Activated T-helper 1 cell treated with Interleukin-2 at 50 U/mL for 16 hours (primary cell): ENCODE measurements at places on chromosomes 5 and 9.

DNA sequence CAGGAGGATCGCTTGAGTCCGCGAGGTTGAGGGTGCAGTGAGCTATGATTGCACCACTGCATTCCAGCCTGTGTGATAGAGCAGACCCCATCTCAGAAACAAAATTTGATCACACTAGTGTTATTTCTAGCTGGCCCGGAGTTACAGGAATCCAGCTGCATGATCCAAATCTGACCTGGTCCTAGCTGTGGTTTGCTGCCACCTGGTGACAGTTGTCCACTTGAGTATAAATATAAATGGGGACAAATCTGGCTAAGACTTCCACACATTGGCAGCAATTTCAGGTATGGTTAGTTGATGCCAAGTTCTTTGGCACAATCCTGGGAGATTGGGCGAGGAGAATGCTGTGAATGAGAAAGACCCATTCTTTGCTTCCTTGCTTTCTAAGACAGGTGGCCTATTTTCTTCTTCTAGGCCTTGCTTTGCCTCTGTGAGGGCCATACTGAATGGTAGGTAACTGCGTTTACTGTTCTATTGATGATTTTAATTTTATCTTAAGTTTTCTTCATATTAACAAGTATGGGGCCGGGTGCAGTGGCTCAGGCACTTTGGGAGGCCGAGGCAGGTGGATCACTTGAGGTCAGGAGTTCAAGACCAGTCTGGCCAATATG lies 35.4 kb downstream of the UBE2R2 start:
- peak; percentile 31 for DNase-seq

GRCh38 chr5:133840168-133840567 lies 128.3 kb downstream of the C5orf15 start:
- DNase-seq, result no peak

DNA sequence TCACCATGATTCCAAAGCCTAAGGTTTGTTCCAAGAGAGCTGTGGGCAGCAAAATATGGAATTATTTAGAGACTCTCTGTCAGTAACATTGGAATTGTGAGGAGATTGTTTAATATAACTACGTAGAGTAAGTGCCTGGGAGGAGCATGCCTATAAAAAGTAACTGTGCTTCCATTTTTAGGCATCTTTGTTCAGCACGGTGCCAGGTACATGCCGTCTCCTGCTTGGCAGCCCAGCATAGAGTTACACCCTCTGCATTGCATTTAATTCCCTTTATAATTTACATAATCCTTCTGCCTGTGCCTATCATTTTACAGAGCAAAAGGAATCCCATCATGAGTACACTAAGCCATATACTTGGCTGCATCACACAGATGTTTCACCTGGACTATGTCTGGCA lies 32.1 kb upstream of the ALDH1A1 start:
- DNase-seq, result no peak

- DNase-seq, result no peak
Measured at GRCh38 chr9:20562051-20562450, 60.2 kb downstream of the MLLT3 start.

- DNase-seq, result no peak
Measured at GRCh38 chr5:170469414-170469813, 34.4 kb upstream of the KCNIP1 start.

DNA sequence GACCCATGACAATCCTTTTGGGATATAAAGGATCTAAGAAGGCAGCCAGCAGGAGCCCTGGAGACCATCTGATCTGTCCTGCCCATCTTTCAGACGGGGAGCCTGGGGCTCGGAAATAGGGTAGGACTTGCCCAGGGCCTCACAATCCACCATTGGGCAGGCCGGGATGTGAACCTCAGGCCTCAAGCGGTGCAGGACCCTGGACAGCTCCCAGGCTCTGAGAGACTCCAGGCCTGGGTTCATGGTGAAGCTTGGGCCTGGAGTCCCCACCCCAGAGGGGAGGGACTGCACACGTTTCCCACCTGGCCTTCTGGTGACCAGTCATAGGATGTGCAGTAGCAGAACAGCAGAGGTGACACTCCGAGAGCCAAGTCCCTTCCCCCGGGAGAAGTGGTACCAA lies 36.6 kb upstream of the RAPGEF1 start:
- no peak for DNase-seq

DNA sequence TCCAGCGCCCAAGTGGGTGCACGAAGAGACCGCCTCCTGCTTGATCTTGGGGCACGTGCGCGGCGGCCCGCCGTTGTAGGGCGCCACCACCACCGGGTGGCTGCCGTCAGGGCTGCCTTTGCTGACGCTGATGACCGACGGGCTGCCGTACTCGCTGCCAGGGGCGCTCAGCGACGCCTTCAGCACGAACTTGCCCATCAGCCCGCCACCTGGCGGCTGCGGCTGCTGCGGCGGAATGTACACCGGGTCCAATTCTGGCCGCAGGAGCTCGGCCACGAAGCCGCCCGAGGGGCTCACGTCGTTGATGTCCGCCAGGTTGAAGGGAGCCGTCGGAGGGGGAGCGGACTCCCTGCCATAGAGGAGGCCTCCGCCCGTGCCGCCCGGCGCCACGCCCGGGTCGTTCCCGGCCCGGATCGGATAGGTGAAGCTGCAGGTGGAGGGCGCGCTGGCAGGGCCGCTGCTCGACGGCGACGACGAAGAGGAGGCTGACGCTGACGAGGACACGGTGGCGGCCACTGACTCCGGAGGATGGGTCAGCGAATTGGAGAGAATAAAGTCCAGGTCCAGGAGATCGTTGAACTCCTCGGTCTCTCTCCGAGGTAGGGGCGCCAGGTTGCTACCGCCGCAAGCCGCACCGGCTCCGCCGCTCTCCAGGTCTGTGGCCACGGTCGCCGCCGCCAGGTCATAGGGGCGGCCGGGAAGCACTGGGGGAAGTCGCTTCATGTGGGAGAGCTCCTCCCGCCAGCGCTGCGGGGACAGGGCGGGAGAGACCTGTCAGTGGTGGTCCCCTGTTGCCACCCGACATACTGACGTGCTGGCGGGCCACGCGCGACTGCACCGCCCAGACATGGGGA lies 1.8 kb downstream of the KLF4 start:
- DNase-seq, result no peak

DNA sequence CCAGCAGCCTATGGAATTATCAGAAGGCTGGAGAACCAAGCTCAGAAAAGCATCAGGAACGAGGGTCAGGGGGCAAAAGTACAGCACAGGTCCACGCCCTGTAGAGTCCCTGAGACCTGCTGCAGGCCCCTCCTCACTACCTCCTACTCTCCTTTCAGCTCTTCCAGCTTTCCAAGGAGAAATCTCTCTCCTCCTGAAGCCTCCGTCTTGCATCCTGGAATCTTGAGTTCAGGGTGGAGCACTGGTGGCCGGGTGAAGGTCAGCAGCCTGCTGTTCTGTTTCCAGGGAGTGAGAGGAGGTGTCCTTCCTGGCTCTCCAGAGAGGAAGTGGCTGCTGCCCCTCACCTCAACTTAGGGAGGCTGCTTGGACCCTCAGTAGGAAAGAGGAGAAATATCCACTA lies 342.3 kb downstream of the ZSWIM6 start:
- no peak for DNase-seq

DNA sequence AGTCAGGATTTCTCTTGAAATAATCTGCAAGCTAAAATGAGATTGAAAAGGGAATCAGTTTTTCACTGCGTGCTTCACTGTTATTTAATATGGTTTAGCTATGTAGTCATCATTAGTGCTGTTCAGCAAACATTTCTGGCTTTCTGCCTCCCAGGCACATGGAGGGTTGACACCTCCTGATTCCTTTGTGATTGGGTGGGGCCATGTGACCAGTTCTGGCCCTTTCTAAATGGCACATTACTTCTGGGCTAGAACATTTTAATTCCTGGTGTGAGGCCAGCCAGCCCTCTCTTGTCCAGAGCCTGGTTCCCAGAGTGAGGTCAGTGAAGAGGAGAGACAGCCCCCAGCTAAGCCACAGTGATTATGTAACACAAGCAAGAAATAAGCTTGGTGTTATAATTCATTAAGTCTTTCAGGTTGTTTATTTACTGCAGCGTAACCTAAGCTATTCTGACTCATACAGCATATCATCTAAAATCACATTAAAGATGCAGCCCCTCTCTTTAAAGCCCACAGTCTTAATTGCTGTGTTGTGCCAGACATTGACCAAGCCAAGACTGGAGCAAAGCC lies 17.4 kb upstream of the ARSI start:
- DNase-seq, result no peak

GRCh38 chr5:85716344-85717202 lies 901.2 kb upstream of the COX7C start:
- no peak for DNase-seq

DNA sequence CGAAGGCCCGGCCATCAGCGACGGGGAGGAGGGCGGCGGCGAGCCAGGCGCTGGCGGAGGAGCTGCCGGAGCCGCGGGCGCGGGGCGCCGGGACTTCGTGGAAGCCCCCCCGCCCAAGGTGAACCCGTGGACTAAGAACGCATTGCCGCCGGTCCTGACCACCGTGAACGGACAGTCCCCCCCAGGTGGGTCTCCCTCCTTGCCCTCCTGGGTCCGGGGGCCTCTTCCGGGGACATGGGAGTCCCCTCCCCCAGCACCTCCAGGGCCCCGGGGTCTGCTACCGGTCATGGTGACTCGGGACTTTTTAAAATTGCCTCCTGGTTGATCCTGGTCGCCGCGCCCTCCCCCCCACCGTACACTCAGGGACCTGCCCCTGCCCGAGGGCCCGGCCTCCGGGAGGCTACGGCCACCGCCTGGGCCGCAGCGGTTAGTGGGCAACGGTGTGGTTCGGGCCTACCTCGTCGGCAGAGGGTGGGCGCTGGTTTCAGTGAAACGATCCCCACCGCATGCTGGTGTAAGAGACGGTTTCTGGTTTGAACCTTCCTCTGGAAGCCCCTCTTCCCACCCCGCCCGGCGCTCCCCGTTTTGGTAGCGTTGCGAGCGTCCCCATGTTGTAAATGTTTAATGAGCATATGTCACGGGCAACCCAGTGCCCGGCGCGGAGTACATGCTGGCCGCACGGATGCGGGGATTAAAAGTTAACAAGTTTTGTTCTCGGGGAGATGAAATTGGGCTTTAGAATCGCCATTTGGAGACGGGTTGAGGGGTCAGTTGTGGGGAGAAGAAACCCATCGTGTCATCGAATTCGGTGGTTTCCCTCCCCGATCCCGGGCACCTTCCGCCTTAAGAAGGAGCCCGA lies 1.1 kb downstream of the LARP1 start:
- peak; percentile 13 for DNase-seq

- no peak for DNase-seq
Measured at GRCh38 chr9:2502760-2503159, 118.8 kb upstream of the VLDLR start.

DNA sequence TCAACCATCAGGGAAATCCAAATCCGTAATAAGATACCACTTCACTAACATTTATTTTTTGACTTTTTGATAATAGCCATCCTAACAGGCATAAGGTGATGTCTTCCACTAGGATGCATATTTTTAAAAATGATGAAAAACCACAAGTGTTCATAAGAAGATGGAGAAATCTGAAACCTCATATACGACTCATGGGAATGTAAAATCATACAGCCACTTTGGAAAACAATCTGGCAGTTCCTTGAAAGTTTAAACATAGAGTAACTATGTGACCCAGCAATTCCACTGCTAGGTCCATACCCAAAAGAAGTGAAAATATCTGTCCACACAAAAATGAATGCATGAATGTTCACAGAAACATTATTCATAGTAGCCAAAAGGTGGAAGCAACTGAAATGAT lies 431.0 kb downstream of the ENC1 start:
- no peak for DNase-seq

DNA sequence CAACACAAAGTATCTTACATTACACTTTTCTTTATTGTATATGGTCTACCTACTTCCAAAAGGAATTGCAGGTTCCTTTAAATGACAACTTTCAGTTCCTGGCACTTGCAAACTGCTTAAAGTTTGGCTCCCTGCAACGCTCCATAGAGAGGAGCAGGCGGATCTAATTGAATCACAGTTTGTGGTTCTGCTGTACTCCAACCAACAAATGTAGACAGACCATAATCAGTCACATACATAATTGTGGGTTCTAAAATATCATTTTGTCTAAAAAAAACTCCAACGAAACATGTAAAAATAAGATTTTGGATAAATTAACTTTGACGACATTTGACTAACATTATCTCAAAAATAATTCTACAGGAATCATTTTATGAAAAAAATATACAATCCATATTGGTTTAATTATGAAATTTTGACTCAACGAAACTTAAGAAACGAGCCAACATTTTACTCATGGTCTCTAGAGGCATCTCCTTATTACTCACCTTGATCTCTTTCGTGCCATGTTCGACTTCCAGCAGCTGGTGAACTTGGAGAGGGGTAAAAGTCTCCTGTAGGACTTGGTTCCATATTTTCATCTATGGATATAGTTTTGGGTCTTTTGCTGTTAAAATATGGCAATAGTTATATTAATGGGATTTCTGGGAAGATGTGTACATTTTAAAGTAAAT lies 167.6 kb downstream of the NFIB start:
- no peak for DNase-seq

DNA sequence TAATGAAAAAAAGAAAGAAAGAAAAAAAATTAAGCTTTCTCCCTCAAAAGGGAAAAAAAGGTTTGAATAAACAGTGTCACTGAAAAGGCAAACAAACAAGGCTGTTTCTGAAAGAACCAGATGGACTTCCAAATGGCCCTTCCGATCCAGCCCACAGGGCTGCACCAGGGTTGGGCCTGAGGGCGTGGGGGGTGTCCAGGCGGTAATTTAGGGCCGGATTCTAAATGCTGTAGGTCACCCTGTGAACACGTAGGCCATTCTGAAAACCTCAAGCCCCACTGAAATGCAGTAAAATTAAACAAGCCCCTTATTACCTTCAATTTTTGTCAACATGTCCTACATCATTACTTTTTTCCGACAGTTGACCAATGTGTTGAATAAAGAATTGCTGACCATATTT lies 132.1 kb downstream of the HSD17B3 start:
- no peak for DNase-seq

- DNase-seq, result no peak
Measured at GRCh38 chr5:54013556-54014194, 296.7 kb downstream of the ARL15 start.

DNA sequence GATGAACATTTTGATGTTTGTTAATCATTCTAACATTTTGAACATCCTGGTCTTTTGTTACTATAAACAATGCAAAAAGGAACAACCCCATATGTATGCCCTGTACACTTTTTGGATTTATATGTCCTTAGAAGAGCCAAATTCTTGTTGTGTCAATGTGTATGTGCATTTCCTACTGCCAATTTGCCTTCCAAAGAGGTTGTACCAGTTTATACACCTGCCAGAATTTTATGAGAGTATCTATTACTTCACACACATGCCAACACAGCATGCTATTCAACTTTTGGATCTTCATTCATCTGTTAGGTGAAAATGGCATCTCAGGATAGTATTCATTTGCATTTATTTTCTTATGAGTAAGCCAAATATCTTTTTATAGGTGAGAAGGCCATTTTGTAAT lies 162.0 kb upstream of the SEMA6A start:
- no peak for DNase-seq

- DNase-seq, result no peak
Measured at GRCh38 chr5:29001666-29002065, 1963.3 kb upstream of the CDH9 start.

DNA sequence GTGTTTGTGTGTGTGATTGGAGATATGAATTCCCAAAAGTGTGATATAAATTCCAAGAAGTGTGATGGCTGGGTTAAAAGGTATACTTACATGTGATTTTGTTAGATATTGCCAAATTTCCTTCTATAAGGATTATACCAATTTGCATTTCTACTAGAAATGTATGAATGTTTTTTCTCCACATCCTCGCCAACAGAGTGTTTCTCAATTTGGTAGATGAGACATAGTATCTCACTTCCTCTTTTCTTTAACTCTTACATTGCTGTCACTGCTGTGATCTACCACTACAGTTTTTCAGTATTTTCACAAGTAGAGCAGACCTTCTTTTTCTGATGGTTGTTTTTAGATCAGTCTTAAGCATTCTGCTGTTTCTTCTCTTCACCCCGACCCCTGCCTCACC lies 111.3 kb downstream of the FER start:
- DNase-seq, result no peak
